WERI-Rb-1 (cell line): ENCODE measurements at places on chromosomes 2 and 18.

DNA sequence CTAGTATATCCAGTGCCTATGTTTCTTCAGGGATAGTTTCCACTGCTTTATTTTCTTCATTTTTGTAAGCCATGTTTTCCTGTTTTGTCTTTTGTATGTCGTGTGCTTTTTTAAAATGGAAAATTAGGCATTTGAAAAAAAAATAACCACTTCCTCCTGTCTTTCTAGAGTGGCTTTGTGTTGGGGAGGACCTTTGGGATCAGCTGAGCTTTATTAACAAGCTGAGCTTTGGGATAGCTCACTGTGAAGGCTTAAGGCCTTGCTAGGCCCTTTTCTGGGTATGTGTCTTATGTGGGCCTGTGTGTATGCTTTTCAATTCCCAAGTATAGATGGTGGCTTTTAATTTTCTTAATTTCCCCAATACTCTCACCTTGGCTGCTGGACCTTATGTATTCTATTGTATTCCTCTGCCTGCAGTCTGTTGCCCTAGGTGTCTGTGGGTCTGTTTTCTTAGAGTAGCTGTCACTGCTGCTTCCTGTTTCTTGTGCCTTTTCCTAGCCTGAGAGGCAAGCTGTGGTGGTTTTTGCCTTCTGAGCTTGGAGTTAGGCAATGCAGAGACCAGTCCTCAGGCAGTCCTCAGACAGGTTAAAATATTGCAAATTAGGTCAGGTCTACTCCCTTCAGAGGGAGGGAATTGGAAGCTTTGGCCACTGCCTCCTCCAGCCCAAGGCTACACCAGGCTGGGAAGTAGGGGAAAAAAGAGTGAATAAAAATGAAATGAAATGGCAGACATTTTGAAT, 134.7 kb downstream of the LDLRAD4 start:
- no peak for DNase-seq

GRCh38 chr2:223800908-223801307, 36.5 kb downstream of the AP1S3 start:
- no peak for DNase-seq

- no peak for DNase-seq
Observed at GRCh38 chr2:161124201-161124600, 36.0 kb upstream of the TANK start.

- DNase-seq, result peak; percentile 58
Observed at GRCh38 chr2:120470041-120470965, 124.4 kb downstream of the INHBB start.

GRCh38 chr2:41959760-41960159, 88.1 kb upstream of the PKDCC start:
- no peak for DNase-seq

- DNase-seq, result no peak
Observed at GRCh38 chr2:71566372-71566771, 113.0 kb downstream of the DYSF start.

GRCh38 chr2:201631041-201631440, 12.3 kb downstream of the TMEM237 start:
- peak; percentile 85 for DNase-seq

GRCh38 chr2:45042401-45042800, 33.1 kb upstream of the SIX2 start:
- no peak for DNase-seq

DNA sequence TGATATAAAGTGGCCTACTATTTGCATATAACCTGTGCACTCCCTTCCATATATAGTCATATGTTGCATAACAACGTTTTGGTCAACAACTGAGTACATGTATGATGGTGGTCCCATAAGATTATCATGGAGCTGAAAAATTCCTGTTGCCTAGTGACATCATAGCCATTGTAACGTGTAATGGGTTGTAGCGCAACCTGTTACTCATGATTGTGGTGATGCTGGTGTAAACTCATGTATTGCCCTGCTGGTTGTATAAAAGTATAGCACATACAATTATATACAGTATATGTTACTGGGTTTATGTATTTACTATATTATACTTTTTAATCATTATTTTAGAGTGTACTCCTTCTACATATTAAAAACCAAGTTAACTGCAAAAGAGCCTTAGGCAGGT, 144.8 kb upstream of the IL1R2 start:
- DNase-seq, result no peak

DNA sequence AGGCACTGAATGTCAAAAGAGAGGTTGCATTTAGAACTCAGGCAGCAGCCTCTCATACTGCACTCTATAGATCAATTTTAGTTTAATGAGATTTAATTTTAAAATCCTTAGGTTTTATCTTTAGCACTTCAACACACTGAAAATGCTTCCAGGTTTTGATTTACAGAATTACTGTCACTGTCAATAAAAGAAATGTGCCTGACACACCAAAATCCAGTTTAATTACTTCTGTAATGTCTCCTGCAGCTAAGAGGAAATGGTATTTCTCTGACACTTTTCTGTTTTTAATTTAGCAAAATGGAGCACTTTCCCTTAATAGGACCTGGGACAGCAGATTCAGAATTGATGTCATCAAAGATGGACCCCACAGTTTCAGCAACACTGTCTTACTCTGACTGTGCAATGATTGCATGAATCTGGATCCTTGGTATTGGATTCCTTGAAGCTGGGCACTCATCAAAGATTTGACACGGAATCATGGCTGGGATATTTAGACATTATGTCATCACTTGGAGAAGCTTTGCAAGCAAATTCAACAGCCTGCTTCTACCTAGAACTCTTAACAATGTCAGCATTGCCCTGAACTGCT, 576.5 kb downstream of the NRXN1 start:
- no peak for DNase-seq

DNA sequence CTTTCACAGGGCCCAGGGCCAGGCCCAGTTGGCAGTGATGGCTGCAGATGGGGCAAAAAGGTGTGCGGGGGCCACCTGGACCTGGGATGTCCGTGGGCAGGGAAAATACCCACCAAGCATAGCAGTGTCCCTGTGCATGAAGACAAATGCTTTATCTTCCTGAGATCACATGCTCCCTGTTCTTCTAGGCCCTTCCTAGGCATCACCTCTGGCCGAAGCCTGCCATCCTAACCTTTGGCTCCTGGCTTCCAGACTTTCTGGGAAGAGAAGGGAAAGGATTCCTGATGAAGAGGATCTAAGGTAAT, 105.0 kb upstream of the SMAD2 start:
- DNase-seq, result no peak

DNA sequence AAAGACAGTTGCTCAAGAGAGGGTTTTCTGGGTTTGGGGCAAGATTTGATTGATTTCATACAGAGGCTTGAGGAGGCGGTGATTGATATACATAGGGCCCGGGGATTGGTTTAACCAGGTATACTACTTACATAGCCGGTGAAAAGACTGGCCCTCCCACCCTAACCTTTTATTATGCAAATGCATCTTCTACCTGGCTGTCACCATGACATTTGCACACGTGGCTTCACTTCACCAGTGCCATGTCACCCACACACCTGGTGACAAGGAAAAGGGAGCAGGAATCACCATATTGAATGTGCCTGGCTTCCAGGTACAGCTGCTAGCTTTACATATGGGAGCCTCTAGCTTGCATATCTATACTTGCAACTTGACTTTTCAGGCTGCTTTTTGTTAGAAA, 9.7 kb downstream of the ERMN start:
- DNase-seq, result no peak

- DNase-seq, result no peak
Observed at GRCh38 chr2:160207271-160207670, 7.2 kb upstream of the ITGB6 start.

GRCh38 chr18:25167612-25168410, 184.2 kb downstream of the ZNF521 start:
- no peak for DNase-seq

DNA sequence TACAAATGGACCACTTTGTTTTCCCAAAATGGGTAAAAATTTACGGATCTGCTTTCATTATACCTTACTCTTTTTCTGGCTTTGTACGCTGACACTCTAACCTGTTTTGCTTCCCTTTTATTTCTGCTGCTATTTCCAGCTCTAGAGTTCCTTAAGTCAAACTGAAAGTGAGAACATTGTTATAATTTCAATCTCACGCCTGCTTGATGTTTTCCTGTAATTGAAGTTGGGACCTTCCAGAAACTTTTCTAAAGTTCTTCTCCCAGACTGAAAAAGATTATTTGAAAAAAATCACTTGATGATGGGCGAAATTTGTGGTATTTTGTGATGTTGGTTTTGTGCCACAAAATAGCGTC, 1.8 kb downstream of the GLS start:
- no peak for DNase-seq

GRCh38 chr18:35059280-35059927, 18.2 kb downstream of the MAPRE2 start:
- no peak for DNase-seq

- no peak for DNase-seq
Observed at GRCh38 chr18:12944709-12945108, 3.1 kb upstream of the SEH1L start.

DNA sequence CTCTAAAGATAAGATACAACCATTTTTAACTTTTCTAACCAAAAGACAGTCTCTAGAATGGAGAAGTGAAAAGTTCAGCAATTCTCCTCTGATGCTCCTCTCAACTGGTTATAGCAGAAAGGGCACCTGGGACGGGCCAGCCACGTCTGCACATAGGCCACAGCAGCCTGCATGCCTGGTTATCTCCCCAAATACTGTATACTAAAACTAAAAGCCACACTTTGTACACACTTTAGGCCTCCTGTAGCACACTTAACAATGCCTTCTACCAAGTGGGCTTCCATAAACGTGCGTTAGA, 179.1 kb downstream of the ANKRD44 start:
- no peak for DNase-seq

DNA sequence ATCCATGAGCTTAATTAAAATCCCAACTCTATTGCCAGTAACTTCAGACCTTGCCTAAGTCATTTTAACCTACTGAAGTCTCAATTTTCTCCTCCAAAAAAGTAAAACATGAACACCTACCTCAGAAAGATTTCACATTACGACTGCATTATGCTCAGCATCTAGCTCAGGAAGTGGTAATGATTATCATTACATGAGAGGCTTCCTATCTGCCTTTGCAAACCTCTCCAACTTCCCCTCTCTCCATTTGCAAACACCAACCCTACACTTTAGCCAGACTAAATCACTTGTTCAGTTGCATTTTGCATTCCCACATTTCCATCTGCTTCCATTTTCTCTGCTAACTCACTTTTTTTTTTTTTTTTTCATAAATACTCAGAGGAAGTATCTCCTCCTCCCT, 6.8 kb downstream of the SLC38A11 start:
- no peak for DNase-seq
